Endodermal cell (in vitro differentiated cells): ENCODE measurements at places on chromosomes 3 and 15. TPM values are rescaled to one million over a fixed set of nuclear protein-coding genes. Genes with fewer than 3 reads are reported as not detected.

DNA sequence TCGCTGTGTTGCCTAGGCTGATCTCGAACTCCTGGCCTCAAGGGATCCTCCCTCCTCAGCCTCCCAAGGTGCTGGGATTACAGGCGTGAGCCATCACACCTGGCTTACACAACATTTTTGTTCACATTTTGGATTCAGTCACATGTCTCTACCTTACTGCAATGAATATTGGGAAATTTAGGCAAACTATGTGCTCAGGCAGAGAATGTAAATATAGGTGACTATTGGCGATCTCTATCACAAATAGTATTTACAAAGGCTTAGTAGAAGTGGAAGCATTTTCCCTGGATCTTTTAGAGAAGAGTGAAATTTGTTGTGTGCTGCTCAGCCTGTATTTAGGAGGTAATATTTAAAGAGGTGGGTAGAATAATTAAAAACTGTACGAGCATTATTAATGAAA, 20.7 kb downstream of the SCAANT1 start:
- no peak overlapping the region for H3K27ac ChIP-seq
- H3K4me3 ChIP-seq, result no peak overlapping the region
- no peak for DNase-seq
- no peaks in the 10 kb centered on the region for H3K27me3 ChIP-seq
- peaks cover 12% of the 10 kb centered on the region for H3K36me3 ChIP-seq

DNA sequence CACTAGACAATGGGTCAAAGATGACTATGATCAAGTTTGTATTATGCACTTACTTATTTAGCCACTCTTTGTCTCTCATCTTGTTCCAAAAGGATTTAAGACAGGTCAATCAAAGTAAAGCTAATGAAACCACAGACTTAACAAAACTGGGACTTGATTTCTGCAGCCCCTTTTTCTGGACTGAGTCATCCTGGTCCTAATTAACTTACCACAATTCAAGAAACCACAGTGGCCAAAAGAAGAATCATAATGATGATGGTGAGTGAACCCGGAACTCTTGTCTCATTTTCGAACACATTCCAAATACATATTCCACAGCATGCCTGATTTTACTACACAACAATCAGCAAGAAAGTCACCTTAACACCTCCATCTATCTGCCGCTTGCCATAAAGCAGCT, 1333.0 kb downstream of the ROBO1 start:
- DNase-seq, result no peak
- H3K4me1 ChIP-seq, result no peaks in the 10 kb centered on the region
- H3K4me3 ChIP-seq, result no peak overlapping the region
- no peaks in the 10 kb centered on the region for H3K36me3 ChIP-seq
- H3K27me3 ChIP-seq, result no peaks in the 10 kb centered on the region
- H3K27ac ChIP-seq, result no peak overlapping the region

- no peak overlapping the region for H3K4me3 ChIP-seq
- peaks cover 32% of the 10 kb centered on the region for H3K36me3 ChIP-seq
These were observed 18.9 kb downstream of the PHC3 start for GRCh38 chr3:170162630-170163029.

DNA sequence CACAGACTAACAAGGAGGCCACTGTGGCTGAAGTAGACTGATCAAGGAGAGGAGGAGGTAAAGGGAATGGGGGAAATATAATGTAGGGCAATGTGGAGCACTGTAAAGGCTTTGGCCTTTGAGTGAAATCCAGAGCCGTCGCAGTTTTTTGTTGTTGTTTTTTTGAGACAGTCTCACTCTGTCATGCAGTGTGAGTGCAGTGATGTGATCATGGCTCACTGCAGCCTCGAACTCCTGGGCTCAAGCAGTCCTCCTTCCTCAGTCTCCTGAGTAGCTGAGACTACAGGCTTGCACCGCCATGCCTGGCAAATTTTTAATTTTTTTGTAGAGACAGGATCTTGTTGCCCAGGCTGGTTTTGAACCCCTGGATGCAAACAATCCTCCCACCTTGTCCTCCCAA, 32.2 kb downstream of the PPP4R2 start:
- H3K27ac ChIP-seq, result no peak overlapping the region
- H3K36me3 ChIP-seq, result peaks cover 9% of the 10 kb centered on the region
- no peak overlapping the region for H3K4me3 ChIP-seq
- H3K27me3 ChIP-seq, result no peaks in the 10 kb centered on the region
- peaks cover 3% of the 10 kb centered on the region for H3K4me1 ChIP-seq
- DNase-seq, result no peak

DNA sequence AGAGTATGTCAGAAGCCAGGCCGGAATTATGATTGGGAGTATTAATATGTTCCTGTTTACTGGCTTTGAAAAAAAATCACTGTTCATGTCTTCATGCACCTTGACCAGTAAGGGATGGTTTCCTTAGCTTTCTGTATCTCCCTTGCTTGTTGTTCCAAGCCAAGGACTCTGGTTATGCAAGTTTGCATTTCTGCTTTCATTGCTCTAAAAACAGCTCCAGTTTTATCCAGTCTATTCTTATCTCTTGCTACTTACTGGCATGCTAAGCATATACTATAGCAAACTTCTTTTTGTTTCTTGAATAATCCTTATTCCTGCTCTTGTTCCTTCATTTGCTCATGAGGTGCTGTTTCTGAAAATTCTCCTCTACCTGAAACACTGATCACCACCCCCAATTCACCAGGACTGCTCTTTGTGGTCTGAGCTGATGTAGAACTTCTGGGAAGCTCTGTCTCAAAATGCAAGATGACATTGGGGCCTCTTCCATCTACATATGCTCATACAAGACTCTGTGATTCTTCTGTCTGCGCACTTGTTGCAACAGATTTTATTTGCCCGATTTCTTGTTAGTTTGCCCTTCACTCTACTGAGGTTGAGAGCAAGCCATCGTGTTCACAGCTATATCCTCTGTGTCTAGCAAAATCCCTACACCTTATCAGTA, 173.0 kb downstream of the EBLN2 start:
- H3K36me3 ChIP-seq, result no peaks in the 10 kb centered on the region
- no peak overlapping the region for H3K4me3 ChIP-seq
- no peaks in the 10 kb centered on the region for H3K4me1 ChIP-seq

GRCh38 chr3:153595186-153595815, 433.3 kb downstream of the RAP2B start:
- H3K27ac ChIP-seq, result no peak overlapping the region
- no peak overlapping the region for H3K4me3 ChIP-seq

- no peaks in the 10 kb centered on the region for H3K4me1 ChIP-seq
- H3K27me3 ChIP-seq, result no peaks in the 10 kb centered on the region
- no peak overlapping the region for H3K27ac ChIP-seq
- H3K4me3 ChIP-seq, result no peak overlapping the region
- no peak for DNase-seq
These were observed 497.5 kb downstream of the FGF12 start for GRCh38 chr3:192229866-192230265.

TTLL13 gene
- total RNA-seq, result 0.15 TPM in 1 of 2 replicates, not detected in the other

FHIT gene
- 6.4 to 12.3 TPM (median 9.7 TPM) in 3 replicates for total RNA-seq

DNA sequence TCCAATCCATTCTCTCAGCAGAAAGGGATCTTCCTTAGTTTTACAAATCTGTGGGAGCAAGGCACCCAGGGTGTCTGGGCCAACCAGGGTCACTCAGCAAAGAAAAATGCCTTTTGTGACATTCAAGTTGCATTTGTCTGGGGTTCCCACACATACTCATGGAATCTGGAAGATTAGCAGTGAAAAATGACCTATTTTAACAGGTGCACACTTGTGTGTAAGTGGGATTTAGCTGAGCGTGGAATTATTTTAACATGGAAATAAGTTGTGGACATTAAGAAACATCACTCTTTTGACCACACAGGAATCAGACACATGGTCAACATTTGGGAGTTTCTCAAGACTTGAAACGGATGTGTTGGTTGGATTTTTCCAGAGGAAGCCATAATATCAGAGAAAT, 234.9 kb downstream of the OPA1 start:
- peak; percentile 13 for DNase-seq
- no peaks in the 10 kb centered on the region for H3K27me3 ChIP-seq
- H3K4me1 ChIP-seq, result peaks cover 11% of the 10 kb centered on the region
- no peak overlapping the region for H3K27ac ChIP-seq
- no peaks in the 10 kb centered on the region for H3K36me3 ChIP-seq

- H3K27me3 ChIP-seq, result no peaks in the 10 kb centered on the region
- H3K27ac ChIP-seq, result no peak overlapping the region
- no peak overlapping the region for H3K4me3 ChIP-seq
- H3K4me1 ChIP-seq, result no peaks in the 10 kb centered on the region
- DNase-seq, result no peak
These were observed 223.0 kb downstream of the TBL1XR1 start for GRCh38 chr3:176974279-176974678.

GRCh38 chr15:71585159-71585558, 225.2 kb upstream of the NR2E3 start:
- H3K36me3 ChIP-seq, result no peaks in the 10 kb centered on the region
- no peaks in the 10 kb centered on the region for H3K27me3 ChIP-seq
- no peaks in the 10 kb centered on the region for H3K4me1 ChIP-seq
- no peak overlapping the region for H3K27ac ChIP-seq
